Fibroblast of skin of scalp (primary cell): ENCODE measurements at places on chromosomes 11 and 22.

GRCh38 chr22:46948411-46949144, 186.1 kb downstream of the TBC1D22A start:
- no peak for DNase-seq

DNA sequence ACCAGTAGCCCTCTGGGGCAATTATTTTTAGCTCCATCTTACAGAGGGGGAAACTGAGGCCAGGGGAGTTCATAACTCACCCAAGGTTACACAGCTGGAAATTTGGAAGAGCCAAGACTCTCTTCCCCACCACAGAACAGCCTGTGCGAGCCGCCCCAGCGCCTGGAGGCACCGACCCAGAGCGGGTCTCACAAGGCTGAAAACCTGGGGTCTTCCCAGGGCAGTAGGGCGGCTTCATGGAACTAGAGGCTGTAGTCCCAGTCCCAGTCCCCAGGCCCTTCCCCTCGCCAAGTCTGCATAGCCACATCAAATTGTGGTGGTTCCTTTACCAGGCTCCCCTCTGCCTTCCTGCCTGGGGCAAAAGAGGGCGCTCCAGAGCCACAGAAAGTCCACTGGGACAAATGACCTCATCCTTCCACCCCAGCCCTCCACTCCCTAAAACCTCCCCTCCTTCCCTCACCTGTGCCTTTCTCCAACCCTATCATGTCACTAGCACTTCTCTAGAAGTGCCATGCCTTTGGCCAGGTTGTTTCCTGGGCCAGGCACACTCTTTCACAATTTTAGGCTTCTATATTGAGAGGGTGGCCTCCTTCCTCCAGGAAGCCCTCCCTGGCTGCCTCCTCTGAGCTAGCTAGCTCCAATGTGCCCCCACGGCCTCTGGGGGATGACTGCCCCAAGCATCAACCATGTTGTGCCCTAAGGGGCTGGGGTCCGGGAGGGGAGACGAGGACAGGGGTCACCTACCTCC, 15.2 kb upstream of the CDC42EP1 start:
- peak; percentile 74 for DNase-seq

GRCh38 chr11:111531687-111532364, 8.7 kb upstream of the LAYN start:
- DNase-seq, result peak; percentile 92

- no peak for DNase-seq
These were observed 32.2 kb downstream of the CYTH4 start for GRCh38 chr22:37314315-37315074.

DNA sequence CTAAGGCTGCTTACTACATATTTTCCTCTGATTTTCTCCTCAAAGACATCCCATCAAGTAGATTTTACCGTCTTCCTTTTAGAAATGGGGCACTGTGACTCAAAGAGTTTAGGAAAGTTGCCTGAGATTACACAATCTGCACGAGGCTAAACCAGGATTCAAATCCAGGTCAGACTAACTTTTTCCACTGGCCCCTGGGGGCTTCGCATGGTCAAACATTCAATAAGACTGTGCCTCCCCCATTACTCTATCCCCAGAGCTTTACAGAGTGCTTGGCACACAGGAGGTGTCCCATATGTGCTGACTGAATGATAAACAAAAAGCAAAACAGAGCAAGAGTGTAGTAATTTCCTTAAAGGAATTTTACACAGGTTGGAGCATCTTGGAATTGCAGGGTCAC, 118.1 kb upstream of the TEAD1 start:
- DNase-seq, result peak; percentile 76

- peak; percentile 37 for DNase-seq
These were observed 6.8 kb upstream of the GGA1 start for GRCh38 chr22:37601540-37602442.

- peak; percentile 77 for DNase-seq
These were observed 24.0 kb downstream of the TRIM66 start for GRCh38 chr11:8658321-8659057.

- DNase-seq, result no peak
These were observed 1.9 kb upstream of the P2RY6 start for GRCh38 chr11:73270016-73270854.

GRCh38 chr11:129281471-129282415, 89.6 kb upstream of the ARHGAP32 start:
- no peak for DNase-seq

- peak; percentile 77 for DNase-seq
These were observed 12.3 kb downstream of the ME3 start for GRCh38 chr11:86660088-86660487.

DNA sequence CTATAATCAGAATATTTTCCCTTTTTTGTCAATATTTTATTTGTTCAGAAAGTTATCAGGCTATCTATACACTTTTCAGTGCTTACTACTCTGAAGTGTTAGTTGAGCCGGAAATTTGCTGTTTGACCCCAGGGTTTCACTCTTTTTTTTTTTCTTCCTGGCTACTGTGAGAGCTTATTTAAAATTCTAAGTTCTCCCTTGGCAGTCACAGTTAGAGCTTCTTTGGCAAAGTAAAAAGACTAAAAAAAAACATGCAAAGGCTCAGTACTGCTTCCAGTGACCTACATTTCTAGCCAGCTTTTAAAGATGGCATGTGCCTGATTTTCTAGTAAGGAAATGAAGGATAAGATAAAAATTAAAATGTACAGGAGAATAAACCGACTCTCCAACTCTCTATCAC, 48.4 kb downstream of the ELP4 start:
- DNase-seq, result no peak

DNA sequence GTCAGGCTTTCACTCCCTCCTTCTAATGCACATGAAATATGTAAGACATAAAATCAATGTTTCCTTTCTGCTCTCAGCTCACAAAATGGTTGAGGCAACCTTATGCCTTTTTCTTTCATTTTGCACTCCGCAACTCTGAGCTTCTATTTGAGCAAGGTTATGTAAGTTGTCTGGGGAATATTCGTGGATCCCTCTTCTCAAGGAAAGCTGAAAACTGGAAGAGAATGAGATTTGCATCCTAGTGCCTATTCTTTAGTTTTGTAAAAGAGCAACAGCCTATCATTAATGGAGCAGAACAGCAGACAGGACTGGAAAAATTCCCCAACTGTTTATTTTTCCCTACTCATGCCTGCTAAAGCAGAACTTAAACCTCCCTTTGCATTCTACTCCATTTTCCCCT, 141.7 kb downstream of the FAM76B start:
- DNase-seq, result peak; percentile 20

DNA sequence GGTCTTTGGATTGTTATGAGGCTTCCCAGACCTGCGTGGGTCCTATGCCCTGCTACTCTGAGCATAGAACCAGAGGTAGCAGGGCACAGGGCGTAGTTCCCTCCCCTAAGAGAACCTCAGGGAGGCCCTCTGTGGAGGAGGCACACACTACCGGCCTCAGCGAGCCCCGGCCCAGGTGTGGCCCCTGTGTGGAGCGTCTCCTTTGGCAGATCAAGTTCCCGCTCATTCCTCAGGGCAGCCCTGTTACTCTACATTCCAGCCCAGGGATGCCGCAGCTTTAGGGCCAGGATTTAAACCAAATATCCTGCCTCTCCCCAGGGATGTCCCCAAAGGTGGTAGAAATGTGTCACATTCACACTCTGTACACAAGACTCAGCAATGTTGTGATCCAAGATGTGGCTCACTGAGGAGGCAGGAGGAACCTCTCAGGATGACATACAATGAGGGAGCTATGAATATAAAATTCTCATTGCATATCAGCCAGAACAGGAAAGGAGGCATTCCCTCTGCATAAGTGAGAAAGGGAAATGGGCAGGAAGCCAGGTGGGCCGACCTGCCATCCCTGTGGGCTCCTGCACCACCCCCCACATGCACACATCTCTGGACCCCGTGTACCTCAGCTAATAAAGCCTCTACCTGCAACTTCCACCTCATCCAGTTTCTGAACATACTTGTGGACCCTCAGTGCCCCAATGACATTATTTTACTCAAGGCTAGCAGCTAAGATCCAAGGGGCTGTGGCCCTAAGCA, 131.9 kb upstream of the TEAD1 start:
- no peak for DNase-seq

DNA sequence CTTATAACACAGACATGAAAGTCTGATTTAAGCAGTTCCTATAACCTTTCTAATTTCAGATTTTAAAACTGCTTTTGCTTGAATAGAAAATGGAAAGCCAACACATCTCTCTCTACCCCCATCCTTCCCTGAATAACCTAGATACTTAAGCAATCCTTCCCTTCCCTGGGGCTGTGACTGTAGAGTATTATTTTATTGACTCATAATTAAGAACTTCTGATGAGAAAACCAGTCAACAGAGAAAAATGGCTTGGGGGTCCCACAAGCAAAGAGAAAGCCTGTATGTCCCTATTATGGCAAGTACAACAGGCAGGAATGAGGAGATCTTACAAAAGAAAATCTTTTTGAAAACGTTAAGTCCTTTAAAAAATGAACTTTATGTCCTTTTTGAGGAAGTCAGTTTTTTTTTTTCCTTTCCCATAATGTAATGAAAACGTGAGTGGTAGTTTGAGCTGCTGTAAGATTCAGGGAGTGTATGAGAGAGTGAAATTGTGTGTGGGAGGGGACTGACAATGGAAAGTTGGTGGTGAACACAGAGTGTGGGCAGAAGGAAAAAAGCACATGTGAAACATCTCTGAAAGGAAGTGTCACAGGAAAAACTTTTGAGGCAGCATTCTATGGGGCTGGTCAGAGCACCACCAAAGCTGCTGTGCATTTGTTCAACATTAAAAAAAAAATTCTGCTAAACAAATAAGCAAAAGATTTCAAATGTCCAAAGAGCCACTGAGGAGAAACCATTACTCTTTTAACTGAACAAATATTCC, 154.6 kb downstream of the MAML2 start:
- DNase-seq, result peak; percentile 89

DNA sequence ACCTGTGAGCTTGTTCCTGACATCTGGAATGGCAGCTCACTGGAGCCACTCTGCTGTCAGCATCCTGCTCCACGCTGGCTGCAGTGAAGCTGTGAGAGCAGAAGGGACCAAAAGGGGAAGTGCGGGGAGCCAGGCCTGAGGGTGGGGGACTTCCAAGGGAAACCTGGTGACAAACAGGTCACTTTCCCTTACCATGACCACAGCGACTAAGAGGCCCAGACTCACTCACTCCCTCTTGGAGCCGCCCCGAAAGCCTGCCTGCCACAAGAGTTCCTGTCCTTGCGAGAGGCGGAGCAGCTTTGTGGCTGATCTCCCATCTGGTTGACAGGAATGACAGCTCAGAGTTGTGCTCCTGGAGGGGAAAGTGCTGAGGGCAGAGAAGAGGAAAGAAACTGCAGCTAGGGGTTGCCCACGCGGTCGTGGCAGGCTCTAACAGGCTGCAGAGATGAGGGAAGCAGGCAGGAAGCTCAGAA, 183.8 kb upstream of the NTM start:
- peak; percentile 13 for DNase-seq

GRCh38 chr22:26673486-26673885, 16.1 kb downstream of the MIAT start:
- DNase-seq, result peak; percentile 31

DNA sequence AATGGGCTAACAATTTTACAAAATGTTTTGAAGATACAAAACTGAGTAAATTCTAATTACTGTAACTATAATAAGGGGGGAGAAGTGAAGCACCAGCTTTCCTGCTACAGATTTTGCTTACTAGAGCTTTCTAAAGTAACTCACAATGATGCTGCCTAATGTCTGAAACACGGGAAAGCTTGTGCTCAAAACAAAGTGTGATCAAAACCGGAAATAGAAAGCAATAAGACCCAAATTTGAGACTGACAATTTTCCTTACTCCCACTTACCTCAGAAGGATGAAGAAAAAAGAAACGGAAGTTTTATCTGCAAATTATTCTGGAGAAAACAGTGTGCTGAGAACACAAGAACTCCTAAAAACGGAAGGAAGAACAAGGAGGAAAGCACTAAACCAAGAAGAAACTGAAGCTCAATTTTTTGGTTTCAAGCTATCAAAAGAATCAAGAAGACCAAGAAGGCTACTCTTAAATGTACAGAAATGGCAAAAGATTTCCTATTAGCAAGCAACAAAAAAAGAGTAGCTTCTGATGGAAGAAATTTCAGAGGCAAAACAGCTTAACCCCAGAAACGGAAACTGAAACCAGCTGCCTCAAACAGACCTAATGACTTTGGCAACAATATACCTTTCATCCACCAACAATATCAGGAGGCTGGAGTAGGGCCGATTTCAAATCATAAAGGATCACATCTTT, 33.4 kb downstream of the AMBRA1 start:
- DNase-seq, result no peak

GRCh38 chr11:2305140-2305778, 3.4 kb downstream of the TSPAN32 start:
- peak; percentile 70 for DNase-seq

DNA sequence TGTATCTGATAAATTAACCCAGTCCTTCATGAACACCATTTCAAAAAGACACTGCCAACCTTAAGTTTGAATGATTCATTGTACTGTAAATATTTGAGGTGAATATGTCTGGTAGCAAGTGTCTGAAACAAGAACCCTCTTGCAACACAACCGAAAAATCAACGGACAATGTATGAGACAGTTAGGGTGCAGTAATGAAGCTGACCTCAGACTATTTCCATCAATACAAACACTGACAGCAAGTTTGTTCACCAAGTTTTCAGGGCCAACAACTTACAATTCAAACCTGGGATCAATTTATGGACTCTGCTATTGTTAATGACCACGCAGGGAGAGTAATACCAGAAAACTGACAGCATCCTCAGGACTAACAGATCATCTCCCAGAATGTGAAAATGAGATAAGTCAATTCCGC, 126.3 kb downstream of the CADM1 start:
- DNase-seq, result no peak

DNA sequence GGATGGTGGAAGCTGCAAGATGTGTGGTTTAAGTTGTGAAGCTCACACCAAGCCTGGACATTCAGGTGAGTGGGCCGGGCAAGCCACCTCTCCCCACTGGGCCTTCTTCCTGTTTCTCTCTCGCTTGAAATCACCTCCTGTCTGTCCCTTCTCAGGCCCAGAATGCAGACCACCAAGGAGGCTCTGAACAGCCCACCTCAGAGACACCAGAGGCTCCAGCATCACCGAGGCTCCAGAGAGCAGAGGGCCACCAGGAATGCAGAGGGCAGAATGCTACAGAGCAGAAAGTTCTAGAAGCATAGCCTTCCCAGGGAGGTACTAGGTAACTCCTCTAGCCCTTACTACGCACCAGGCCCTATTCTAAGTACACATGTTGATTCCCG, 14.8 kb upstream of the IL2RB start:
- no peak for DNase-seq

GRCh38 chr11:118607401-118608359, at the start of gene PHLDB1:
Gene PHLDB1 (plus strand): TSS chr11:118607615. CDS start chr11:118613837, 6,222 bp downstream.
- peak; percentile 79 for DNase-seq

DNA sequence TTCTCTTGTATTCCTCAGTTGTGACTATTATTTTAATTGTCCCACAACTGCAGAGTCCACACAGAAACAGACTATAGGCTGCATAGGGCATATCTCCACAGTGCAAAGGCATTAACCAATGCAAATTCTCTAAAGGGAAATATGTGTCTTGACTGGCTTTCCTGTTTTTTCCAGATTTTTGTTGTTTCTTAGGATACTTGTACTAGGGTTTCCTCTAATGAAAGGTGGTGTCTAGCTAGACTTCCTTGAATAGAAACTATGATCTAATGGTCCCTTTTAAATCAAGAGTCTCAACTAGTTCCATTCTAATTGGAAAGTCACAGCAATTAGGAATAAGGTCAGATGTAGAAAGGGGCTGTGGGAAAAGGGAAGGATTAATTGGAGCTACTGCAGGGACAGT, 37.6 kb downstream of the SLC36A4 start:
- no peak for DNase-seq

GRCh38 chr11:72238040-72238450, 5.9 kb downstream of the PHOX2A start:
- DNase-seq, result peak; percentile 68
